A673 (cell line): ENCODE measurements at places on chromosomes 1 and 21. TPM values are rescaled to one million over a fixed set of nuclear protein-coding genes. Genes with fewer than 3 reads are reported as not detected.

The CYP4A22 gene
- total RNA-seq = not detected in 2 replicates

The FMO4 gene
- 0.56 and 2.1 TPM in 2 replicates for total RNA-seq

The PLA2G2A gene
- total RNA-seq = not detected in 2 replicates

The PAPPA2 gene
- total RNA-seq = 0.06 TPM in 1 of 2 replicates, not detected in the other

The BATF3 gene
- total RNA-seq = 4.1 and 6.9 TPM in 2 replicates

The INSRR gene
- total RNA-seq = 0.11 and 0.15 TPM in 2 replicates

The TDRD5 gene
- not detected in 2 replicates for total RNA-seq

The DOCK7 gene
- 60.8 and 66.5 TPM in 2 replicates for total RNA-seq

The DDR2 gene
- 121 and 145 TPM in 2 replicates for total RNA-seq

The GPR37L1 gene
- not detected in 2 replicates for total RNA-seq

The SIK1 gene
- 0.98 and 4.2 TPM in 2 replicates for total RNA-seq

The UHMK1 gene
- 50.3 and 62.2 TPM in 2 replicates for total RNA-seq

The ODR4 gene
- total RNA-seq = 21.5 and 23.1 TPM in 2 replicates

The PADI3 gene
- total RNA-seq = 0.26 and 0.39 TPM in 2 replicates

The NHLH2 gene
- total RNA-seq = not detected in 2 replicates

The DIO1 gene
- total RNA-seq = not detected in 2 replicates

The PTGER3 gene
- 96.0 and 107 TPM in 2 replicates for total RNA-seq

The G0S2 gene
- 5.8 and 9.0 TPM in 2 replicates for total RNA-seq

The MXRA8 gene
- total RNA-seq = 0.55 and 0.73 TPM in 2 replicates

The OR2T33 gene
- total RNA-seq = not detected in 2 replicates

The TMEM82 gene
- total RNA-seq = not detected in 2 replicates

The SRP9 gene
- 486 and 491 TPM in 2 replicates for total RNA-seq

The SLC1A7 gene
- total RNA-seq = not detected in 2 replicates

The ACTN2 gene
- 34.2 and 39.4 TPM in 2 replicates for total RNA-seq

The ZNF593OS gene
- not detected in 2 replicates for total RNA-seq

The SLC25A34 gene
- 3.2 TPM in 2 replicates for total RNA-seq

The SPRR4 gene
- not detected in 2 replicates for total RNA-seq

The LRRIQ3 gene
- 0.17 and 0.33 TPM in 2 replicates for total RNA-seq

The FHL3 gene
- total RNA-seq = 89.5 and 106 TPM in 2 replicates

The NPHS2 gene
- total RNA-seq = not detected in 2 replicates

The CHODL gene
- 0.19 and 0.26 TPM in 2 replicates for total RNA-seq

The RCSD1 gene
- not detected in 2 replicates for total RNA-seq

The ZFP69B gene
- 14.1 and 18.5 TPM in 2 replicates for total RNA-seq

The DDAH1 gene
- total RNA-seq = 32.5 and 35.0 TPM in 2 replicates

The CLDN8 gene
- not detected in 2 replicates for total RNA-seq

The OR2AK2 gene
- not detected in 2 replicates for total RNA-seq

The GBP7 gene
- total RNA-seq = not detected in 2 replicates

The IL6R gene
- 1.6 and 1.9 TPM in 2 replicates for total RNA-seq

The FNBP1L gene
- 37.7 and 39.6 TPM in 2 replicates for total RNA-seq

The VAV3 gene
- 0.30 and 0.44 TPM in 2 replicates for total RNA-seq

The GNG12 gene
- total RNA-seq = 48.1 and 54.8 TPM in 2 replicates

The MTARC1 gene
- 0.43 TPM in 1 of 2 replicates, not detected in the other for total RNA-seq

The LRRC7 gene
- 0.07 TPM in 1 of 2 replicates, not detected in the other for total RNA-seq

The CA6 gene
- total RNA-seq = not detected in 2 replicates

The TMEM269 gene
- total RNA-seq = 1.2 and 1.7 TPM in 2 replicates

The SPATA21 gene
- not detected in 2 replicates for total RNA-seq

The LHX4 gene
- total RNA-seq = 0.07 TPM in 1 of 2 replicates, not detected in the other

The ADAM30 gene
- not detected in 2 replicates for total RNA-seq

The IFNLR1 gene
- 1.4 and 2.0 TPM in 2 replicates for total RNA-seq

The PRPF38B gene
- 49.3 and 59.5 TPM in 2 replicates for total RNA-seq

The SELENBP1 gene
- 0.50 TPM in 1 of 2 replicates, not detected in the other for total RNA-seq

The ANKRD34A gene
- total RNA-seq = 1.6 and 2.2 TPM in 2 replicates

The COL8A2 gene
- 0.22 and 0.24 TPM in 2 replicates for total RNA-seq

The SLAMF7 gene
- total RNA-seq = not detected in 2 replicates

The SLFNL1 gene
- total RNA-seq = 0.37 and 0.39 TPM in 2 replicates

The FRRS1 gene
- total RNA-seq = 11.1 and 12.1 TPM in 2 replicates

The CSMD2 gene
- 2.8 and 3.4 TPM in 2 replicates for total RNA-seq

The PRRX1 gene
- 4.5 and 5.6 TPM in 2 replicates for total RNA-seq

The KCNN3 gene
- 0.73 and 1.5 TPM in 2 replicates for total RNA-seq

The GOLT1A gene
- not detected in 2 replicates for total RNA-seq
